ENCODE measurements at places on chromosomes 5 and 9.

DNA sequence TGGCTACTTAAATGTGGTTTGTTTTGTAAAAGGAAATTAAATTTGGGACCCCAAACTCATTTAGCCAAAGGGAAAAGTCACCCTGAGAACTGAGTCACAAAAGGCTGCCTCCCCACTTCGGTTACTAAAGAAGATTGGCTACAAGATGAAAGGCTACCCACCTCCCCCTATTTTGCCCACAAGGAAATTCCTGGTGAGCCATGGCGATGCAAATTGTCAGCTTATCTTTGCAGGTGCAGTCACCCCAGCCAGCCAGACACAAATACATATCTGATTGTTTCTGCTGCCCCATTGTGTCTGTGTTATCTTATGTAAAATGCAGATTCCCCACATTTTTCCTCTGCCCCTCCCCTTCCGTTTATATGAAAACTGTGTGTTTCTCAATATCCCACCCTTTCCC lies 8.9 kb downstream of the PAEP start:
- DNase-seq: no peak

GRCh38 chr5:111779922-111780292 lies 22.9 kb upstream of the NREP start:
- no peak for DNase-seq

DNA sequence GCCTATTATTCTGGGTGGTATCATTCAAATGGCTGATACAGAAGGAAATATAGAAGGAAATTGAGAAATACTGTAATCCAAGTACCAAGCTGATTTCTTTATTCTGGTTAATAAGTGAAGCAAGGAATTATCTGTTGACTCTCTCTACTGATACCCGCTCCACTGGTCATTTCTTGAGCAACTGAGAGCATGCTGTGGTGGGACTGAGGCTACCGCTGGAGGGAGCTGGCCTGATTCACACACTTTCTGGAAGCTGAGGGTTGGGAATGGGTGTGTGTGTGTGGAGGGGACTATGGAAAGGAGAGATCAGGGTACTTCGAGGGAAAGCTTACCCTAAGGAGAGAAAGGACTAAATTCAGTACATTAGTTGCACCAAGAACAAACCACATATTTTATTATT lies 104.1 kb downstream of the UGCG start:
- DNase-seq: no peak

- DNase-seq: no peak
Observed at GRCh38 chr5:73706963-73707362, 81.0 kb downstream of the ARHGEF28 start.

DNA sequence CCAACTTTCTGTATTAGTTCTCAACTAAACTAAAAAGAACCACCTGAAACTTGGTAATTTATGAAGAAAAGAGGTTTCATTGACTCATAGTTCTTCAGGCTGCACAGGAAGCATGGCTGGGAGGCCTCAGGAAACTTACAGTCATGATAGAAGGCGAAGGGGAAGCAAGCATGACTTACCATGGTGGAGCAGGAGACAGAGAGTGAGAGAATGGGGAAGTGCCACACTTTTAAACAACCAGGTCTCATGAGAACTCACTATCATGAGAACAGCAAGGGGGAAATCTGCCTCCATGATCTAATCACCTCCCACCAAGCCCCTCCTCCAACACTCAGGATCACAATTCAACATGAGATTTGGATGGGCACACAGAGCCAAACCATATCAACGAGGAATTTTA lies 123.5 kb downstream of the DEPDC1B start:
- no peak for DNase-seq

DNA sequence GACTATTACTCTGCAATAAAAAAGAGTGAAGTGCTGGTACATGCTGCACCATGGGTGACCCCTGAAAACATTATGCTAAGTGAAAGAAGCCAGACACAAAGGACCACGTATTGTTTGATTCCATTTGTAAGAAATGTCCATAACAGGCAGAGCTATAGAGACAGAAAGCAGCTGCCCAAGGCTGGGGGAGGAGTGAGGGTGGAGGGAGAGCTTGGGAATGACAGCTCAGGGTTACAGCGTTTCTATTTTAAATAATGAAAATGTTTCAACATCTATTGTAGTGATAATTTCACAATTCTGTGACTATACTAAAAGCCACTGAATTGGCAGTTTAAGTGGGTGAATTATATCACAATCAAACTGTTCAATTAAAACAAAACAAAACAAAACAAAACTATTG lies 81.7 kb downstream of the MYO10 start:
- DNase-seq: no peak

GRCh38 chr9:121221664-121222055 lies 20.0 kb upstream of the RAB14 start:
- DNase-seq: no peak

- no peak for DNase-seq
Observed at GRCh38 chr9:78578072-78578471, 281.1 kb downstream of the PSAT1 start.

- no peak for DNase-seq
Observed at GRCh38 chr9:90408659-90409058, 234.0 kb downstream of the DIRAS2 start.

- no peak for DNase-seq
Observed at GRCh38 chr9:5499889-5500398, 10.4 kb upstream of the PDCD1LG2 start.

Measured in activated CD4-positive, alpha-beta T cell treated with anti-CD3 and anti-CD28 coated beads, Interleukin-2, Interleukin-6, amounts not matched to agents 100 ng/mL and 50 ng/mL, durations not matched to agents 16 hours and 8 hours (primary cell).